ENCODE measurements at places on chromosomes 4 and X.

DNA sequence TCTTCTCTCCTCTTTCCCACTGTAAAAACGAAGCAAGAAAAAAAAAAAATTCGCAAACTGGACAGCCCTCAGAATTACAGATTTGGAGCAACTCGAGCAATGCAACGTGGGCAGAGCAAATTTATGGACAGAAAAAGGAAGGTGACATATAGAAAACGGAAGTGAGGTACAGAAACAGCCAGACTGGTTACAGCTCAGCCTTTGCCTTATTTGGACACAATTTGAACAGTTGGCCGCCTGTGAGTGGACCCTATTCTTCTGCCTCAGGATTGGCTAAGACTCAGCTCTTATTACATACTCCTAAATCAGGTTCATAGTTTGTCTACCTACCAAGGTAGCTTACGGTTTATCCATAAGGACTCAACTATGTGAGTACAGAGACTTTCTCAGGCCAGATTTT is 98.8 kb downstream of the SOWAHB start:
- no peak for DNase-seq

- no peak for DNase-seq
These were observed 289.0 kb downstream of the STIM2 start for GRCh38 chr4:27149541-27150212.

GRCh38 chr4:25112995-25113380 is 47.3 kb downstream of the SEPSECS start:
- DNase-seq = no peak

- no peak for DNase-seq
These were observed 83.0 kb downstream of the SHISA3 start for GRCh38 chr4:42480281-42480680.

- DNase-seq = no peak
These were observed 83.0 kb downstream of the MAB21L2 start for GRCh38 chr4:150664935-150665334.

- no peak for DNase-seq
These were observed 27.2 kb downstream of the HDX start for GRCh38 chrX:84475101-84475500.

DNA sequence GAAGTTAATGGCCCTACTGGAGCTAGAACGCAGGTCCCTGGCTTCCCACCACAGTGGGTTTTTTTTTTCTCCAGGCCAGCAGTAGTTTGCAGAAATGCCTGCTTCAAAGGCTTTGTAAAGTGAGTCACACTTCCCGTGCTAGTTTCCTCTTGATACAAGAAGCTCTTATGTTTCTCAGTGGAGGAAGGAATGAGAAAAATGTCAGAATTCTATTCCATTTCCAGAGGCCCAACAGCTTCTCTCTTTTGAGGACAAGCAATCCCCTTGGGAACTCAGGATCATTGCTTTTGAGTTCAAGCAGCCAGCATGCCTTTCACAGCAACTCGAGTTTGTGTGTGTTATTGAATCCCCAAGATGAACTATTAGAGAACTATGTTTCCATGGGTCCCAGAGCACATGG is 134.3 kb downstream of the GUCY2F start:
- no peak for DNase-seq

- DNase-seq = no peak
These were observed 15.6 kb downstream of the SCARB2 start for GRCh38 chr4:76197971-76198410.

DNA sequence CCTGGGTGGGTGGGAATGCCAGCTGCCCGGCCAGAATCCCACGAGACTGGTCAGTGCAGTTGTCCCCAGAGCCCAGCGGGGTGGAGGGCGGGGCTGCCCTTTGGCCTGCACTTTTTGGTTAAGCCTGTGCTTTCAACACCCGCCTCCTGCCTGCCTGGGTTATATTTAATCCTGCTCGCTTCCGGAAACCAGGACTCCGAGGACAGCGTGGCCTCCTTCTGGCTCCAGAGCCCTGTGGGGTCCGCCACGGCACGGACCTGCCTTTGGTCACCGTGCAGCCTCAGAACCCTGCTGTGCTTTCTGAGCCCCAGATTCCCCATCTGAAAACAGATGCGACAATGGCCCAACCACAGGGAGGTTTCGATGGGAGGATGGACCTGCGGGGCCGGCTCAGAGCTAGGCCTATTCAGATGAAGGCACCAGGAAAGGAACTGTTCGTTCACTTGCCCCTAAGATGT is 29.4 kb upstream of the KIAA0232 start:
- DNase-seq = no peak

GRCh38 chr4:118889312-118889691 is 648 bp downstream of the SYNPO2 start:
- no peak for DNase-seq

- DNase-seq = no peak
These were observed 134.3 kb downstream of the BMPR1B start for GRCh38 chr4:94892051-94892450.

GRCh38 chrX:19343085-19343534 is 617 bp upstream of the PDHA1 start:
- DNase-seq = no peak

GRCh38 chr4:73507541-73507940 is 26.0 kb downstream of the AFM start:
- DNase-seq = no peak

- DNase-seq = peak; percentile 22
These were observed 615 bp downstream of the NEXMIF start for GRCh38 chrX:74924449-74925224.

GRCh38 chr4:131509521-131509920 is 1639.6 kb upstream of the PCDH10 start:
- DNase-seq = no peak

DNA sequence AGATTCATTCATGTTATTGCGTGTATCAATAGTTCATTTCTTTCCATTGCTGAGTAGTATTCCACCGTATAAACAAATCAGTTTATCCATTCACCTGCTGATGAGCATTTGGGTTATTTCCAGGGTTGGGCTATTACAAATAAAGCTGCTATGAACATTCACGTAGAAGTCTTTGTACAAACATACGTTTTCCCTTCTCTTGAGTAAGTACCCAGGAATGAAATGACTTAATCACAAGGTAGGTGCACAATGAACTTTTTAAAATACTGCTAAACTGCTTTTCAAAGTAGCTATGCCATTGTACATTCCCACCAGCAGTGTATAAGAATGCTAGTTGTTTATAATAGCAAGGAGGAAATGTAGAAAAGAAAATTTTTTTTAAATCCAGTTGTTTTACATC is 35.9 kb downstream of the SYTL4 start:
- no peak for DNase-seq
